Fibroblast of lung (primary cell): ENCODE measurements at places on chromosomes 6 and 20. TPM values are rescaled to one million over a fixed set of nuclear protein-coding genes. Genes with fewer than 3 reads are reported as not detected.
A peak's percentile ranks its signal among the peaks of the same experiment; 100 is the strongest.

- no peak for DNase-seq
These were observed 69.3 kb downstream of the LY86 start for GRCh38 chr6:6657820-6658217.

- no peak for DNase-seq
These were observed 164.7 kb upstream of the CHD6 start for GRCh38 chr20:41782730-41783406.

GRCh38 chr6:42929821-42930360 lies 611 bp downstream of the CNPY3 start:
- peak; percentile 79 for DNase-seq

GRCh38 chr6:45966797-45967196 lies 48.9 kb downstream of the CLIC5 start:
- no peak for DNase-seq

The STMND1 gene
- not detected in 2 replicates for total RNA-seq
